Cerebellum (tissue), 4 donors: ENCODE measurements at places on chromosomes 2 and 18. TPM values are rescaled to one million over a fixed set of nuclear protein-coding genes. Genes with fewer than 3 reads are reported as not detected.

The CAD gene
- total RNA-seq, result 23.7 TPM

The MYO7B gene
- 0.27 TPM for total RNA-seq

The SLC4A3 gene
- 20.9 TPM for total RNA-seq

The NAT8 gene
- not detected for total RNA-seq

The EFHD1 gene
- 1.00 TPM for total RNA-seq

The MC2R gene
- not detected for total RNA-seq

The OR6B2 gene
- total RNA-seq, result not detected

The IL1RL1 gene
- 0.27 TPM for total RNA-seq

- DNase-seq, result no peak
These were observed 137.6 kb downstream of the TNS1 start for GRCh38 chr2:217864963-217865772.

- no peak for DNase-seq
These were observed 103.3 kb downstream of the MYO5B start for GRCh38 chr18:50091509-50092244.

DNA sequence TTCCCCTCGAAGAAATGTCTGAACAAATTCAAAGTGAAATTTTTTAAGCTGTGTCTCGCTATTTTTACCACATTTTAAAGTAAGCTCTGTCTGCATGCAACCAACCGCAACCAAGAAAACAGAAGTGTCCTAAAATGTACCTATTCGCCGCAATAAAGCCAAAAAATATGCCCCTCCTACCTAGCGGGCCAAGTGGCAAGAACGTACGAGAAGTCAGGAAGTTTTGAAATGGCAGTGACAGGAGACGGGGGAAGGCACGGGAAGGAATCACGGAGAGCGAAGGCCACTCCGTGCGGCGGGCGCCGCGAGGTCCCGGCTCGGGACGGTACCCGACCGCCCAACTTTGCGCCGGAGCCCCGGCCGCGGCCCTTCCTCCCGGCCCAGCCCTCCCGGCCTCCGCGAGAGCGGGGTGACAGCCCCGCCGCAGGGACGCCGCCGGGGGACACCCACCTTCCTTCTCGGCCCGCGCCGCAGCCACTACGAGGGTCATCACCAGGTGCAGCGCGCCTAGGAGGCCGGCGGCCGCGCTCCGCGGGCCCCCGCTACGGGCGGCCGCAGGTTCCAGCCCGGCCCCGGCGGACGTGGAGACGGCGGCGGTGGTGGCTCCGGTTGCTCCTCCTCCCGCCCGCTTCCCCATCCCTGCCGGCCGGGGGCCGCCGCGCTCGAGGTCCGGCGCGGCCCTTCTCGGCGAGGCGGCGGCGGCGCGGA lies 568 bp downstream of the TMEM131 start:
- no peak for DNase-seq

- DNase-seq, result no peak
These were observed 110.8 kb upstream of the ARL4C start for GRCh38 chr2:234607691-234608090.
